Nucleus accumbens (tissue), 56 donors: ENCODE measurements at places on chromosomes 2 and 18.

DNA sequence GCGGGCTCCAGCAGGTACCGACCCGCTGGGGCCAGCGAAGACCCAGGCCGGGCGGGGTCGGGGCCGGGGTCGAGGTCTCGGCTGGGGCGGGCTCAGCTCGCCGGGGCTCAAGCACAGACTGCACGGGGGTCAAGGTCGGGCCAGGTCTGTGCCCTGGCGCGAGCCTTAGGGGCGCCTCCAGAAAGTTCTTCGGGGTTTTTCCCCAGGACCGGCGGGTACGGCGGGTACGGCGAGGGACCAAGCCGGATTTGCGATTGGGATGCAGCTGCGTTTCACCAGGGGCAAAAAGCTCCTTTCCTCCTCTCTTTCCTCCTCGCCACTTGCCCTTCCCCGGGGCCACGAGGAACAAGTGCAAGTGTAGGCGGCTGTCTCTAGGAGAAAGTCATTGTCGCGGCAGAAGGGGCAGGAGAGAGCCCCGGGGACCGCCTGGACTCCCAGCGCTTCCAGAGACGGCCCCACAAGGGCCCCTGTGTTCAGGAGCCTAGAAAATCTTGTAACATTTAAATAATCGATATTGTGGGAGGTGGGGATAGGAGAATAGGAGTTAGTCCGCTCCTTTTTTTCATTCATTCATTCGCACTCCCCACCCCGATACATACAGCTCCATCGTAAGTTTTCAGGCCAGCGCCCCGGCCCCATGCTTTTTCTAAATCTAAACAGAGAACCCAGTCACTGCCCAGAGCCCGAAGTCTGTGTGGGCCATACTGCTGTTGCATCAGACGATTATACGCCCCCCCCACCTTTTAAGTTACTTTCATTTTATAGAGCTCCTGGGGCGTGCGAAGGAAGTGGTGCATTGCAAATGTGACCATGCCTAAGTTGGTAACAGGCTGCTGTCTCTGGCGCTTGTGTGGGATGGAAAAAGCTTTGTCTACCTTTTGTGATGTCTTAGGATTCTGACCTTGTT lies 679 bp downstream of the PMAIP1 start:
- DNase-seq, result no peak

DNA sequence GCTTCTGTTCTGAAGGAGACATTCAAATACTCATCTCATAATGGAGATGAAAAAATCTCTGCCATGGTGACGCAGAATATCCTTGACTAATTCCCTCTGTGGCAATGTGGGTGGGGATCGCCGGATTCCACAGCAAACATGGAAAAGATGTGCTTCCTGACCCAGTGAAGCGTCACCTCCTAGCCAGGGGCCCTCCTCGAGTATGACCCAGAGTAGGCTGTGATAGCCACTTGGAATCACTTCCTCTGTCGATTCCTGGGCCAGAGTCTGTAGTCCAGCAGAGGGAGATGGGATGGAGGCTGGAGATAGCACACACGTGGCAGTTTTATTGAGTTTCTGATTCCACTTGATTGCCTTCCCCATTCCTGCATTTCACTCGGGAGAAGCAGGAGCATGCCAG lies 36.8 kb downstream of the DRC1 start:
- no peak for DNase-seq

DNA sequence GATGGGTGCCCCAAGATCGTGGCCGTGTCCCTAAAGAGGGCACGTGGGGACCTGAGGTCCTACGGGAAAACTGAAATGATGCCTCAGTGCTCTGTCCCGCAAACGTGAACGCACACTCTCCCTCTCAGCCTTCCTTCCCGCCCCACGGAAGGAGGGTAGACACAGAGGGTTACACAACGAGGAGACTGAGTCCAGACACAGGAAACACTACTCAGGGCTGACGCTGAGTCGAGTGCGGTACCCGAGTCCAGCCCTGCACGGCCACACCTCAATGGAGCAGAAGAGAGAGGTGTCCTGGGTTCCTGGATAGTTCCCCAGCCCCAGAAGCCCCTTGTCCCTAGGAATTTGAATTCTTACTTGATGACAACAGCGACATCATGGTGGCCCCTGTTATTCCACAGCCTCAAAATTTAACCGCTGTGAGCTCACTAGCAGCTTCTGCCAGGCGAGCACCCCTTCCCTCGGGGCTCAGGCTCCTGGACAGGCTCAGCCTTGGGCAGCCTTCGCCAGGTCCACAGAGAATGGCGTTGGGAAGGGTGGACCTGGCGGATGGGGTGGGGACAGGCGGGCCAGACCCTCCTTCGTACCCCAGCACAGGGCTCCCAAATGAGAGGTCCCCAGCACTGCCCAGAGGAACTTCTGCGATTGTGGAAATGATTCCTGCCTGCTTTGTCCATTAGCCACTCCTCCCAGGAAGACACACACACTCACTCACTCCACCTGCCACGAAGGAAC lies 980 bp upstream of the RNPEPL1 start:
- no peak for DNase-seq

- no peak for DNase-seq
Measured at GRCh38 chr2:204004912-204005311, 68.3 kb downstream of the ICOS start.

DNA sequence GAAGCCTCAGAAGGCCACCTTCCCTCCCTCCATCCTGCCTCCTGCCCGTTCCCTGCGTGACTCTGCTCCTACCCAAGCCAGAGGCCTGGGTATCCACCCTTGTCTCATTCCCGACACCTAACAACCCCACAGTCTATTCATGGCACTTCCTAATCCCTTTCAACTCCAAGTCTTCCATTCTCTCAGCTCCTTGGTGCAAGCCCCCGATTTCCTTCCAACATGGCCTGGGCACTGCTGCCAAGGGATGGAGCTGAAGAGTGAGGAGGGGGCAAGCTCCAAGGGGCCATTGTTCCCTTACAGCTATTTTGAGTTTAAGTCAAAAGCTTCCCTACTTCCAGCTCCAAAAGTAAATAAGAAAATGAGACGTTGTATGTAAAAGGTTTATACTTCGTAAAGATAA lies 84.8 kb upstream of the ASB18 start:
- no peak for DNase-seq

GRCh38 chr2:179331061-179331460 lies 66.4 kb upstream of the SESTD1 start:
- DNase-seq, result no peak

DNA sequence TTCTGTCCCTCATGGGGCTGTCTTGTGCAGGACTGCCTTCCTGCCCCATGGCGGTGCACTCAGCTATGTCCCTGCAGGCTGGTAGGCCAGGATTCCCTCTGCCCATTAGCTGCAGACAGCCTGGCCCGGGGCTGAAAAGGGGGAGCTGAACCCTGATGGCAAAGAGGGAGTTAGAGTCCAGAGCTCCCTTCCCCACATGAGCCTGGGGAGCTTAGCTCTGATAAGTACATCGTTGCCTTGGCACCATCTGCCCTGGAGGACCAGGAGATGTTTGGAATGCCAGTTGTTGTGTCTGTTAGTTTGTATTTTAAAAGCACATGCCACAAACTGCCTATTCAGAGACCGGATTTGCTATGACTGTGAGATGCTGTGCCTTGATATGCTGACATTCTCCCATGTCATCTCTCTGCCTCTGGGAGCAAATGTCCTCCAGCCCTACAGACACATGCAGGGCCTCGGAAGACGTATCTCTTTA lies 65.1 kb upstream of the AFF3 start:
- no peak for DNase-seq

- DNase-seq, result no peak
Measured at GRCh38 chr2:135607561-135607960, 76.3 kb downstream of the R3HDM1 start.

- DNase-seq, result no peak
Measured at GRCh38 chr2:13135856-13136255, 419.1 kb downstream of the TRIB2 start.

GRCh38 chr18:23270986-23271680 lies 135.8 kb downstream of the CABLES1 start:
- no peak for DNase-seq
